ENCODE measurements at places on chromosomes 16 and 17. TPM values are rescaled to one million over a fixed set of nuclear protein-coding genes. Genes with fewer than 3 reads are reported as not detected.
A peak's percentile ranks its signal among the peaks of the same experiment; 100 is the strongest.

DNA sequence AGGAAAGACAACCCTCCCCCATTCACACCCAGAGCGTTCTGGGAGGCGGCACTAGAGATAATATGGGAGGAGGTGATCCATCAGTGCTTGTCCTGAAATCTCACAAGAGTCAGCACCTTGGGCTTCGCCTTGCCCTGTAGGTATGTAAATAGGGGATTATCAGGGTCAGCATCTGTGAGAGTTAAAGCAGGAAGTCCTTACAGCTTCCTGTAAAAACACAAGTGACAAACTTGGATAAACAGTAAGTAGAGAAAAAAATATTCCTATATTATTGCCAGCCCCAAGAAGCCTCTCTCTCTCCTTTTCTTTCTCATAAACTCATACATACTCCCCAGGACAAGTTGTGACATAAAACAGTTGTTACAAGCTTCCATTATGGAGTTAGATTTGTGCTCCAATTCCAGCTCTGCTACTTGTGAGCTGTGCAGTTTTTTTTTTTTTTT, 187.7 kb downstream of the MAF start:
- H3K27ac ChIP-seq: no peak overlapping the region
- peaks cover 25% of the 10 kb centered on the region for H3K4me1 ChIP-seq
- H3K4me3 ChIP-seq: no peak overlapping the region
- peaks cover 3% of the 10 kb centered on the region for H3K27me3 ChIP-seq

DNA sequence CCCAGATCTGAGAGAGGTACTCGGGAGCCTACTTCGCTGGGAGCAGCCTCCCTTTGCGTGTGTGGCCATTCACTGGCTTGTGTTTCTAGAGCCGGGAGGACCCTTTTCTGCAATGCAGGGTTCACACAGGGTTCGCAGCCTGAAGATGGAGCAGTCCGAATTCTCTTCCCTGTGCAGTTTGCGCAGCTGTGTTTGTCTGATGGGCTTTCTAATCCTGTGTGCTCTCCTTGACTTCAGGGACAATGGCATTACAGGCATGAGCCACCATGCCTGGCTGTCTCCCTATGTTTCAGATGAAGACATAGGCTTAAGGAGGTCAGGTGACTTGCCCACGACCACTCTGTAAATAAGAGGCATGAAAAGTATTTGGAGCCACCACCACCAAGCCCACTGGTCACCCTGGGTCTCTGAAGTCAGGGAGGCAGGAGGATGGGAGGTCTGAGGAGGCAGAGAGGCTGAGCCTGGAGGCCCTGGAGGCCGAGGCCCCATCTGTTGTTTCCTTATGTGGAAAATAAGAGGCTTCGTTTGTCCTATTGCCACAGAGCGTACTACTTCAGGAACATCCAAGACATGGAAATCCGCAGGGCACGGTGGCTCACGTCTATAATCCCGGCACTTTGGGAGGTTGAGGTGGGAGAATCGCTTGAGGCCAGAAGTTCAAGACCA, 5.0 kb upstream of the STH start:
- H3K4me1 ChIP-seq: no peaks in the 10 kb centered on the region
- H3K27ac ChIP-seq: no peak overlapping the region
- peaks cover 3% of the 10 kb centered on the region for H3K27me3 ChIP-seq
- no peak for DNase-seq
- no peaks in the 10 kb centered on the region for H3K36me3 ChIP-seq
- no peak overlapping the region for H3K4me3 ChIP-seq

GRCh38 chr17:8192070-8192815, 2.3 kb upstream of the BORCS6 start:
- H3K4me3 ChIP-seq: no peak overlapping the region
- H3K36me3 ChIP-seq: no peaks in the 10 kb centered on the region
- no peaks in the 10 kb centered on the region for H3K27me3 ChIP-seq

GRCh38 chr16:54813778-54814177, 116.9 kb upstream of the IRX5 start:
- H3K36me3 ChIP-seq: no peaks in the 10 kb centered on the region
- no peak for DNase-seq
- no peaks in the 10 kb centered on the region for H3K27me3 ChIP-seq
- H3K27ac ChIP-seq: no peak overlapping the region

GRCh38 chr16:11315510-11315909, 29.7 kb upstream of the RMI2 start:
- H3K27me3 ChIP-seq: no peaks in the 10 kb centered on the region
- DNase-seq: no peak
- no peaks in the 10 kb centered on the region for H3K36me3 ChIP-seq
- H3K27ac ChIP-seq: no peak overlapping the region
- H3K4me1 ChIP-seq: peaks cover 49% of the 10 kb centered on the region

DNA sequence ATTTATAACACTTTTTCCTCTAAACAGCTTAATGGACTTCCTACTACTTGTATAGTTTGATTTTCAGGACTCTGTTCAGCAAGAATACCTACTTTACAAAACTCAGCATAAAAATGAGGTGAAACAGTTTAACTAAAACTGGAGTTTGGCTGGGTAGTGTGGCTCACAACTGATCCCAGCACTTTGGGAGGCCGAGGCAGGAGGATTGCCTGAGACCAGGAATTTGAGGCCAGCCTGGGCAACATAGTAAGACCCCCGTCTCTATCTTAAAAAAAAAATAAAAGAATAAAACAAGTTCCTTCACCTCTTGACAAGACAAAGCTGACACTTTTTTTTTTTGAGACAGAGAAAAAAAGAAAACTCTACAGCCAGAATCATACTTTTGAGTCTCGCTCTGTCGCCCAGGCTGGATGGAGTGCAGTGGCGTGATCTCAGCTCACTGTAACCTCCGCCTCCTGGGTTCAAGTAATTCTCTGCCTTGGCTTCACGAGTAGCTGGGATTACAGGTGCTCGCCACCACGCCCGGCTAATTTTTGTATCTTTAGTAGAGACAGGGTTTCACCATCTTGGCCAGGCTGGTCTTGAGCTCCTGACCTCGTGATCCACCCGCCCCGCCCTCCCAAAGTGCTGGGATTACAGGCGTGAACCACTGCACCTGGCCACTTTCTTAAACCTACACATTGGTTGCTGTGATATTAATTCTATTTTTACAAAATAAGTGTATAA, 2.6 kb downstream of the PDF start:
- no peak overlapping the region for H3K27ac ChIP-seq
- peaks cover 26% of the 10 kb centered on the region for H3K36me3 ChIP-seq
- H3K4me3 ChIP-seq: peak overlapping the region; percentile 84
- H3K27me3 ChIP-seq: no peaks in the 10 kb centered on the region
- peaks cover 36% of the 10 kb centered on the region for H3K4me1 ChIP-seq
- no peak for DNase-seq

GRCh38 chr17:78377858-78378224, 608 bp upstream of the PGS1 start:
- peak overlapping the region; percentile 70 for H3K27ac ChIP-seq
- H3K4me3 ChIP-seq: peak overlapping the region; percentile 97
- peaks cover 52% of the 10 kb centered on the region for H3K4me1 ChIP-seq

GRCh38 chr16:85126705-85127378, 14.6 kb upstream of the CIBAR2 start:
- H3K4me3 ChIP-seq: no peak overlapping the region
- no peak for DNase-seq
- H3K27me3 ChIP-seq: no peaks in the 10 kb centered on the region
- peak overlapping the region; percentile 63 for H3K27ac ChIP-seq

- H3K36me3 ChIP-seq: no peaks in the 10 kb centered on the region
- no peaks in the 10 kb centered on the region for H3K4me1 ChIP-seq
- H3K4me3 ChIP-seq: no peak overlapping the region
- no peak for DNase-seq
- peaks cover 6% of the 10 kb centered on the region for H3K27me3 ChIP-seq
Measured at GRCh38 chr17:73340093-73340596, 28.3 kb upstream of the CDC42EP4 start.

DNA sequence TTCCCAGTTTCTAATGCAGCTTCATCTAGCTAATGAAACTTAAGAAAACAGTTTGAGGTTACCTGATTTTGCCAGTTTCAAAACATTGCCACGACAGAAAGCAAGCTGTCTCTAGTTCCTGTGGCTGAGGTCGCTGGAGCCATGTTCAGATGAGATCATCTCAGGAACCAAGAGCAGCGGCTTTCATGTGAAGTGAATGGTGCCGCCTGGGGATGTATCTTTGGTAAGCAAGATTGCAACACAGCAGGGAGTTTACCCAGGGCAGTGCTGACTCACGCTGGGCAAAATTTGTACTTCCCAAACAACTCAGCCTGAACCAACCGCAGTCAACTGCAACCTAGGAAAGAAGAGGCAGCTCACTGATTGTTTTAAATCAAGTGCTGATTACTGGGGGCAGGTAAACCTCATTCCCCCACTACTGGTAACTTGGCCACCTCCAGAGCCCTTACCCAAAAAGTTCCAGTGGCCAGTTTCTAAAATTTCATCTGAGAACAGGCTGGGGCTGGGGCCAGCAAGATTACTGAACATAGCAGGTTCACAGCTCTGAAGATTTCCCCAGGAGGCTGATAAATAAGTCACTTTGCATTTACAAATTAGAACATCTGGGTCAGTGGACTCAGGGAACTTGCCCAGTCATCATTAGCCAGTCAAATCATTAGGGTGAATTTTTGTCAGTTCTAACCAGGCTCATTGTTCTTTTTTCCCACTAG, at the start of gene RFFL:
Gene RFFL (minus strand): TSS at position 194 of the 710 bp plus-strand sequence. CDS start 37,154 bp downstream, outside the sequence.
- peaks cover 33% of the 10 kb centered on the region for H3K36me3 ChIP-seq
- DNase-seq: peak; percentile 88
- H3K4me3 ChIP-seq: peak within 1 kb of the TSS; percentile 49
- no peaks in the 10 kb centered on the region for H3K27me3 ChIP-seq
- peak within 1 kb of the TSS; percentile 87 for H3K27ac ChIP-seq

- no peaks in the 10 kb centered on the region for H3K4me1 ChIP-seq
- H3K27ac ChIP-seq: no peak overlapping the region
- H3K36me3 ChIP-seq: no peaks in the 10 kb centered on the region
- no peak for DNase-seq
- H3K4me3 ChIP-seq: no peak overlapping the region
- no peaks in the 10 kb centered on the region for H3K27me3 ChIP-seq
Measured at GRCh38 chr16:72050769-72051464, 3.4 kb upstream of the HP start.

DNA sequence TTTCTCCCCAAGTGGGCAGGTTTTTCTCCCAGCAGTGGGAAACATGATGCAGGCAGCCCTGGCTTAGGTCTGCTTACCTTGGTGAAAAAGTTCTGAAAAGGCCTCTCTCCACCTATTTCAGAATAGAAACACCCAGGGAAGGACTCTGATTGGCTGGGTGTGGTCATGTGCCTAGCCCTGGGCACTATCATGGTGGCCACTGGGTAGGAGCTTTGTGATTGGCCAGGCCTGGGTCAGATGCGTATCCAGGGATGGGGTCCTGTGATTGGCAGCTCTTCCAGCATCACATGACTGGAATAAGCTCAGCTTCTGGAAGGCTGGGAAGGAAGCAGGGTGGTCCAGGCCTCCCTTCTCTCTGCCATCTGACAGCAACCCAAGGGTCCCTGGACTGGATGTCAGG, 53.5 kb downstream of the ZDHHC7 start:
- no peak for DNase-seq
- H3K4me1 ChIP-seq: no peaks in the 10 kb centered on the region
- peaks cover 3% of the 10 kb centered on the region for H3K27me3 ChIP-seq

DNA sequence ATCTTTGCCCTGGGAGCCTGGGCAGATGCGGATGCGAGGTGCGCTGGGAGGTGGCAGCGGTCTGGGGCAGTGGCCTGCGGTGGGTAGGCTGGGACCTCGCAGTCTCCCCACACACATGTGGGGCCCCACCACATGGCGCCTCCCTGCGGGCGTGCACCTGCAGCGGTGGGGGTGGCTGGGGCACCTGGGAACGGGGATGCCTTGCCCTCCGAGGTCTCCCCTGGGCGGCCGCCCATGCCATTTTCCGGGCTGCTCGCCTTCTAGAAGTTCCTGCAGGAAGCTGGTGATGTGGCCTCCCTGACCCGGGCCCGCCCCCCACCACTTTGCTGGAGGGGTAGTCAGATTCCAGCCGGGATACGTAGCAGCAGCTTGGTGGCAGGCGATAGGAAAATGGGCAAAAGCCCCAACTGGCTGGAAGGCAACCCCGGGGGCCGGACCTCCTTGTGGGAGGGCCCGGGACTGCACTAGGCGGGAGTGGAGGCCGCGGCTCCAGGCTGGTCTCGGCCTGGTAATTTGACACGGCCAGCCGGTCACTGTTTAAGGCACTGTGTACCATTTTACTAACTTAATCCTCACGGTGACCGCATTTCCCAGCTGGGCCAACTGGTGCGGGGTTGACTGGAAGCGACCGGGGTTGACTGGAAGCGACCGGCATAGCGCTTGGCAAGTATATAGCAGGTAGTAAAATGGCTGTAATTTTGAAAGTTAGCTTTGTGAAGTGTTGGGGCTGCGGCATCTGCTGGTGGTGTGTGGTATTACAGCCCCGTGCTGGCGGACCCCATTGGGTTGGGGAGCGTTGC, 38.5 kb downstream of the IGF2BP1 start:
- H3K36me3 ChIP-seq: no peaks in the 10 kb centered on the region
- H3K4me3 ChIP-seq: no peak overlapping the region
- peaks cover 11% of the 10 kb centered on the region for H3K27me3 ChIP-seq
- no peaks in the 10 kb centered on the region for H3K4me1 ChIP-seq

GRCh38 chr16:89517128-89517527, 8.9 kb downstream of the SPG7 start:
- H3K27ac ChIP-seq: no peak overlapping the region
- no peaks in the 10 kb centered on the region for H3K27me3 ChIP-seq

- no peak for DNase-seq
- peaks cover 26% of the 10 kb centered on the region for H3K4me1 ChIP-seq
- H3K27me3 ChIP-seq: no peaks in the 10 kb centered on the region
- no peak overlapping the region for H3K4me3 ChIP-seq
- no peak overlapping the region for H3K27ac ChIP-seq
Measured at GRCh38 chr16:50202926-50203624, 50.0 kb downstream of the TENT4B start.

DNA sequence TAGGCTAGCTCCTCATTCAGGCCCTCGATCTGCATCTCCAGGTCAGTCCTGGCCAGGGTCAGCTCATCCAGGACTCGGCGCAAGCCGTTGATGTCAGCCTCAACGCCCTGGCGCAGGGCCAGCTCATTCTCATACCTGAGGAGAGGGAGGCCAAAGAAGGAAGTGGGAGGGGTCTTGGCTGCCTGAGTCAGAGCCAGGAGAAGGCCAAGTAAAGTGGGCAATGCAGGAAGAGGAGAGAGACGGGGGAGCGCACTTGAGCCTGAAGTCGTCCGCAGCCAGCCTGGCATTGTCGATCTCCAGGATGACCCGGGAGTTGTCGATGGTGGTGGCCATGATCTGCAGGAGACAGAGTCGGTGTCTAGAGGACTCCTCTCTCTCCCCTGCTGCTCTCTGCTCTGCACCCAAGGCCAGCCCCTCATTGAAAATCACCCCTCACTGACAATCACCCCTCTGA, 1.8 kb downstream of the KRT15 start:
- no peaks in the 10 kb centered on the region for H3K4me1 ChIP-seq
- H3K4me3 ChIP-seq: no peak overlapping the region
- no peaks in the 10 kb centered on the region for H3K36me3 ChIP-seq
- no peak for DNase-seq
- H3K27ac ChIP-seq: no peak overlapping the region

- peak within 1 kb of the TSS; percentile 90 for H3K4me3 ChIP-seq
- peaks cover 40% of the 10 kb centered on the region for H3K4me1 ChIP-seq
- H3K27ac ChIP-seq: peak within 1 kb of the TSS; percentile 94
- no peaks in the 10 kb centered on the region for H3K27me3 ChIP-seq
- DNase-seq: no peak
- peaks cover 16% of the 10 kb centered on the region for H3K36me3 ChIP-seq
Measured at GRCh38 chr16:67562526-67562917, at the start of gene CTCF. Gene CTCF, plus strand, starts transcription at chr16:67562526. Its CDS starts 48,307 bp downstream, at chr16:67610833.

Gene TUBG1
- total RNA-seq: 95.2 TPM

Gene AANAT
- total RNA-seq: not detected

Gene KRT39
- not detected for total RNA-seq

Gene RPH3AL
- 2.3 TPM for total RNA-seq

Gene KRT31
- not detected for total RNA-seq

Gene HS3ST3A1
- 7.2 TPM for total RNA-seq

Gene HEATR9
- total RNA-seq: not detected

Gene STAT3
- 240 TPM for total RNA-seq

Gene NECAB2
- total RNA-seq: not detected

Gene DNAI2
- 0.12 TPM for total RNA-seq

Gene TLCD2
- total RNA-seq: 0.13 TPM

Gene HS3ST4
- total RNA-seq: not detected
